ENCODE measurements at places on chromosomes 1 and 21.
A peak's percentile ranks its signal among the peaks of the same experiment; 100 is the strongest.

GRCh38 chr1:230498704-230499103 is 72.6 kb upstream of the PGBD5 start:
- H3K27ac ChIP-seq = no peak overlapping the region
- no peaks in the 10 kb centered on the region for H3K27me3 ChIP-seq
- no peak overlapping the region for H3K4me3 ChIP-seq
- H3K36me3 ChIP-seq = no peaks in the 10 kb centered on the region
- no peaks in the 10 kb centered on the region for H3K4me1 ChIP-seq
- DNase-seq = no peak

GRCh38 chr21:38958940-38959691 is 153.4 kb downstream of the ETS2 start:
- no peaks in the 10 kb centered on the region for H3K36me3 ChIP-seq
- H3K27me3 ChIP-seq = no peaks in the 10 kb centered on the region
- H3K4me1 ChIP-seq = no peaks in the 10 kb centered on the region
- no peak for DNase-seq
- H3K27ac ChIP-seq = no peak overlapping the region

GRCh38 chr1:211133393-211133835 is 534 bp downstream of the KCNH1 start:
- H3K4me1 ChIP-seq = peaks cover 5% of the 10 kb centered on the region
- no peaks in the 10 kb centered on the region for H3K36me3 ChIP-seq

- no peaks in the 10 kb centered on the region for H3K27me3 ChIP-seq
- H3K27ac ChIP-seq = no peak overlapping the region
- H3K36me3 ChIP-seq = no peaks in the 10 kb centered on the region
- H3K4me3 ChIP-seq = no peak overlapping the region
These were observed 18.8 kb downstream of the TMPRSS15 start for GRCh38 chr21:18384771-18385170.

GRCh38 chr1:233598891-233599541 is 14.9 kb upstream of the KCNK1 start:
- no peak for DNase-seq
- H3K27me3 ChIP-seq = no peaks in the 10 kb centered on the region
- H3K36me3 ChIP-seq = no peaks in the 10 kb centered on the region
- no peak overlapping the region for H3K4me3 ChIP-seq

DNA sequence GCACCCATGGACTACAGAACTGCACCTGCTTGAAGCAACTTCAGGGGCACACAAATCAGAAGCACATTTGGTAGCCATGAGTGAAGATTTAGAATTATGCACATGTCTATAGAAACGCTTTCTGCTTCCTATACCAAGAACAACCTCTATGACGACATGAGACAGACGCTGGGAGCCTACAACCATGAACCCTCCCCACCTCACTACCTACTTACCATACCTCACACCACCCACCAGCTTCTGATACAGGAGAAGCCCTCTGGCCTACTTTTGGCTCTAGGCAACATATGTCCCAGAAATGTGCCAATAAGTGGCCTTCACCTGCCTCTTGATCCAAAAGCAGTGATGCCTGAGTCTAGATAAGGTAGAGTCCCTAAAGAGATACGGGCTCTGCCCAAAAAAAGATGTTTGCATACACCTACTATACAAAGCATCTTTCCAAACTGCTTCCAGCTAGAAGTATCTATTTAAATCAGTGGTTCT is 58.5 kb downstream of the SLC45A1 start:
- peaks cover 33% of the 10 kb centered on the region for H3K4me1 ChIP-seq
- DNase-seq = no peak
- peaks cover 37% of the 10 kb centered on the region for H3K36me3 ChIP-seq
- no peak overlapping the region for H3K27ac ChIP-seq
- no peaks in the 10 kb centered on the region for H3K27me3 ChIP-seq
- no peak overlapping the region for H3K4me3 ChIP-seq

DNA sequence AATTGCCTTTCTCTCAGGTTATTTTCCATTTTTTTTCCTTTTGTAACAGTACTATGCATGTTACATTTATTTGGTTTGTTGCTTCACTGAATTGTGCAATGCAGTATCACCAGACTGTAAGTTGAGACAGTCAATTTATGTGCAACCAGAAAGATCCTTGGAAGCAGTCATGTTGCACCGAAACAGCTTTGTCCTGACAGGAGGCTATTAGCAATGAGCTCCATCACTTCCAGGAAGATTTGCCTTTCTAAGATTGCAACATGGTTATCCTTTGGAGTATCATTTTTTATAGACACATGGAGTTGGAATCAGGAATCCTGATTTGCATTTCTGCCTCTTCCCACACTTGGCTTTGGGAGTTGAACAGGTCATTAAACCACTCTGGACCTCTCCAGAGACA is 84.5 kb upstream of the ST6GALNAC5 start:
- no peak overlapping the region for H3K27ac ChIP-seq
- H3K4me1 ChIP-seq = no peaks in the 10 kb centered on the region
- H3K27me3 ChIP-seq = no peaks in the 10 kb centered on the region

DNA sequence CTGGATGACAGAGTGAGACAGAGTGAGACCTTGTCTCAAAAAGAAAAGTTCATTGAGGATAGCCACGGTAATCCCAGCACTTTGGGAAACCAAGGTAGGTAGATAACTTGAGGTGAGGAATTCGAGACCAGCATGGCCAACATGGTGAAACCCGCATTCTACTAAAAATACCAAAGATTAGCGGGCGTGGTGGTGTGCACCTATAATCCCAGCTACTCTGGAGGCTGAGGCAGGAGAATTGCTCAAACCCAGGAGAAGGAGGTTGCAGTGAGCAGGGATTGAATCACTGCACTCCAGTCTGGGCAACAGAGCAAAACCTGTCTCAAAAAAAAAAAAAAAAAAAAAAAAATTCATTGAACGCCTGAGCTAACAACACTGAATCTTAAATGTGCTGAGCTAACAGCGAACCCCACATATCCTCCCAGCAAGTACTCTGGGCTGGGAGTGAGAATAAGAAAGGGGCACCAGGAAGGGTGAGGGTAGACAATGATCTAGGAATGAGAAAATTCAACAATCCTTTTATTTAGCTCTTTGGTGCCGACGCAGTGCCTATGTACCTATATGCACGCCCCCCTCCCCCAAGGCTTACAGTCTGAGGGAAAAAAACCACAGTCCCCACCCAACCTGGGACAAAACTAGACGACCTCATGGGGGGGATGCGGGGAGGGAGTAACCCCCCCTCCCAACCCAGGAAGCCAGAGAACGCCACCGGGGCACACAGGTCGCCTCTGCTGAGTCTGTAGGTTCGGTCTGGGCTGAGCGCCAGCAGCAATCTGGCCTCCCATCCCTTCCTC is 1.4 kb upstream of the CACNA1S start:
- H3K27ac ChIP-seq = peak overlapping the region; percentile 65
- no peak for DNase-seq
- peaks cover 4% of the 10 kb centered on the region for H3K36me3 ChIP-seq
- peak overlapping the region; percentile 85 for H3K4me3 ChIP-seq
- H3K27me3 ChIP-seq = no peaks in the 10 kb centered on the region

DNA sequence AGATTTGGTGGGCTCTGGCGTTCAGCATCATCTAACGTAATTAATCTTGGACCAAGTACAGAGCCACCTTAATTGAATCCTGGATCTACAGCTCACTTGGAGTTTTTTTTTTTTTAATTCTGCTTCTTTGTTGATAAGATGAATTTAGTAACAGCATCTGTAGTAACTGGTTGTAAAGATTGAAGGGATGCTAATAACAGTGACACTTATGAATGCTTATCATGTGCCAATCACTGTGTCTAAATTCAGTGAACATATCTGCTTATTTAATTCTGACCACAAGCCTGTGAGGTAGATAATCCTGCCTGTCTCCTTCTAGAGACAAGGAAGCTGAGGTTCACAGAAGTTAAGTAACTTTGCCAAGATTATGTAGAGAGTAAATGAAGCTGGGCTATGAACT is 408.0 kb downstream of the RWDD3 start:
- no peaks in the 10 kb centered on the region for H3K4me1 ChIP-seq
- no peak overlapping the region for H3K27ac ChIP-seq
- H3K4me3 ChIP-seq = no peak overlapping the region
- DNase-seq = no peak
- no peaks in the 10 kb centered on the region for H3K27me3 ChIP-seq

DNA sequence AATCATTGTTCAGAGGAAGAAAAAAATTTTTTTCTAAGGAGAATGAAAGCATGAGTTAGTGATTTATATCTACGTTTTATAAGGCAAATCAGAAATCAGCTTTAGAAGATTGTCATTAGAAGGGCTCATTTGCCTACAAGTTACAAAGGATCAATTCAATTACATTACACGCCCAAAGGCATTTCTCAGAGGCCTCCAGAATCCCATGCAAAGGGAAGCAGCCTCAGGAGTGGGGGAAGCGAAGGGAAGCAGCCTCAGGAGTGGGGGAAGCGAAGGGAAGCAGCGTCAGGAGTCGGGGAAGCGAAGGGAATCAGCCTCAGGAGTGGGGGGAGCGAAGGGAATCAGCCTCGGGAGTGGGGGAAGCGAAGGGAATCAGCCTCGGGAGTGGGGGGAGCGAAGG is 206.2 kb downstream of the GREM2 start:
- no peak for DNase-seq
- H3K4me3 ChIP-seq = no peak overlapping the region

- H3K36me3 ChIP-seq = no peaks in the 10 kb centered on the region
- H3K27me3 ChIP-seq = no peaks in the 10 kb centered on the region
- H3K4me1 ChIP-seq = peaks cover 3% of the 10 kb centered on the region
- no peak overlapping the region for H3K4me3 ChIP-seq
- DNase-seq = no peak
- no peak overlapping the region for H3K27ac ChIP-seq
These were observed 118.1 kb downstream of the PGBD5 start for GRCh38 chr1:230308039-230308438.

- no peaks in the 10 kb centered on the region for H3K27me3 ChIP-seq
- no peak overlapping the region for H3K4me3 ChIP-seq
- no peak overlapping the region for H3K27ac ChIP-seq
These were observed 59.5 kb downstream of the CNIH3 start for GRCh38 chr1:224675590-224675989.

- H3K36me3 ChIP-seq = no peaks in the 10 kb centered on the region
- H3K27me3 ChIP-seq = peaks cover 7% of the 10 kb centered on the region
- DNase-seq = no peak
- H3K27ac ChIP-seq = no peak overlapping the region
- no peaks in the 10 kb centered on the region for H3K4me1 ChIP-seq
These were observed 11.4 kb downstream of the MAGI3 start for GRCh38 chr1:113401728-113402127.

- no peaks in the 10 kb centered on the region for H3K36me3 ChIP-seq
- peak overlapping the region; percentile 99 for H3K27ac ChIP-seq
- H3K27me3 ChIP-seq = no peaks in the 10 kb centered on the region
- peak overlapping the region; percentile 100 for H3K4me3 ChIP-seq
- DNase-seq = peak; percentile 73
These were observed 2.3 kb downstream of the HIPK1 start for GRCh38 chr1:113931451-113931851.

GRCh38 chr1:230260831-230261230 is 165.3 kb downstream of the PGBD5 start:
- H3K27me3 ChIP-seq = no peaks in the 10 kb centered on the region
- H3K4me3 ChIP-seq = no peak overlapping the region
- H3K4me1 ChIP-seq = no peaks in the 10 kb centered on the region

DNA sequence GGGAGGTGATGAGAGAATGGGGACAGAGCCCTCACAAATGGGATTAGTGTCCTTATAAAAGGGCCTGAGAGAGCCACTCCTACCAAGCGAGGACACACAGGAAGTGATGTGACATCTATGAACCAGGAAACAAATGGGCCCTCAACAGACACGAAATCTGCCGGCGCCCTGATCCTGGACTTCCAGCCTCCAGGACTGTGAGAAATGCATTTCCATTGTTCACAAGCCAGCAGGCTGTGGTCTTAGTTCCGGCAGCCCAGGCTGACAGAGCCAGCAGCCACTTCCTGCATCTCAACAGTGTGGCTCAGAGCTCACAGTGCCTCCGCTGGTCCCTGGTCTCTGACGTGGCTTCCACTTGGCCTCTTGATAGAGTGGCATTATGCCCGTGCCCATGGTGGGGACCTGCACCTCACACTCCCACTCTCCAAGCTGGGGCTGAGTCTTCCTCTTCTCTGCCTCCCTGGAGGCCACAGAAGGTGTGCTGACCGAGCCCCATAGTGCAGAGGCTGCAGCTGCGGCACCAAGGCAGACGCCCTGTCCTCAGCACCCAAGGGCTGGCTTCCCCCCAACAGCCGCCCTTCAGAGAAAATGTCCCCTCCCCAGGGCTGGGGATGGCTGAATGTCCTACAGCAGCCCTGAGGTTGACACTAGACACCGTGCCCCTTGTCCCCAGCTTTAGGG is 44.9 kb downstream of the ACOT7 start:
- peak overlapping the region; percentile 64 for H3K4me3 ChIP-seq
- peak; percentile 37 for DNase-seq
- H3K4me1 ChIP-seq = peaks cover 17% of the 10 kb centered on the region
- peak overlapping the region; percentile 61 for H3K27ac ChIP-seq

- peaks cover 20% of the 10 kb centered on the region for H3K4me1 ChIP-seq
- peak overlapping the region; percentile 52 for H3K4me3 ChIP-seq
- no peaks in the 10 kb centered on the region for H3K36me3 ChIP-seq
These were observed 671 bp downstream of the KIF26B start for GRCh38 chr1:245155272-245156040.

DNA sequence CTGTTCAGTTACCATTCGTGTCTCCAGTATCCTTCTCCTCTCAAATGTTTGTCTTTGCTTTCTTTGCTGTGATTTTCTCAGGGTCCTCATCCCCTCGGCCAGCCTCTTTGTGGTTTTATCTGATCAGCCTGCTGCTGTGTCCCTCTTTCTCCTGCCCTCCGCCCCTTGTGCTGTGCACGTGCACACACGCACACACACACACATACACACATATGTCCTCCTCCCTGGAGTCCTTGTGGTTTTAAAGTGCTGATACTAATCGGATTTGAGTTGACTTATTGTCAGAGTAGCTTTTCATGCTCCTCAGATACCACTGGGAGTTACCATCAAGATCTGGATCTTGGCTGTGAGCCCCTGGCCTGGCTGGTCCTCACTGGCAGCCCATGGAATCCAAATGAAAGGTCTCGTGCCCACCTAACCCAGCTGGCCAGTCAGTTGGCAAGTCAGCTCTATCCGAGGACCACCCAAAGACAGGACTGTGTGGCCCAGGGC is 34.1 kb downstream of the QSOX1 start:
- peaks cover 78% of the 10 kb centered on the region for H3K36me3 ChIP-seq
- H3K4me1 ChIP-seq = no peaks in the 10 kb centered on the region
- no peak overlapping the region for H3K27ac ChIP-seq
- H3K27me3 ChIP-seq = no peaks in the 10 kb centered on the region
- no peak for DNase-seq
- H3K4me3 ChIP-seq = no peak overlapping the region
